ENCODE measurements at places on chromosomes 16 and 17. TPM values are rescaled to one million over a fixed set of nuclear protein-coding genes. Genes with fewer than 3 reads are reported as not detected.

CLEC10A gene
- not detected for total RNA-seq

KRTAP2-3 gene
- total RNA-seq, result not detected

TEKT1 gene
- not detected for total RNA-seq

SLC35G6 gene
- total RNA-seq, result not detected

LGALS9C gene
- not detected for total RNA-seq

LIMD2 gene
- 24.7 TPM for total RNA-seq

KRTAP4-9 gene
- not detected for total RNA-seq

VTN gene
- total RNA-seq, result 0.31 TPM

TMEM220 gene
- total RNA-seq, result 7.6 TPM

DNA sequence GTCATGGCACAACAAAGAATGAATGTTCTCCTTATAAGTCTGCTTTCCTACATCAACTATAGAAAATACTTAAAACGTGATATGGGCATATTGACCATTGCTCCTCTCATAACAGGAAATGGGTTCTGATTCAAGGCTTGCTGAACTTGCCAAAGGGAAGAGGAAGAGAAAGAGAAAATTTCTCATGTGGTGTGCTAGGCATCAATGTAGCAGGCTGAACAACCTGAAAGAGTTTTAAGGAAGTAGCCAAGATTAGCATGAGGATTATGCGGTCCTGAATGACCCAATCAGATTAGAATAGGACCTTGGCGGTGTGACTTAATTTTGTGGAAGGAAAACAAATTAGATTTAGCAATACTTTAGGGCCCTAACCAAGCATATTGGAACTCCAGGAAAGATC is 617.7 kb upstream of the CDH11 start:
- H3K36me3 ChIP-seq, result no peaks in the 10 kb centered on the region
- no peaks in the 10 kb centered on the region for H3K27me3 ChIP-seq
- no peak for DNase-seq
- H3K4me3 ChIP-seq, result no peak overlapping the region
- no peaks in the 10 kb centered on the region for H3K4me1 ChIP-seq

- peaks cover 28% of the 10 kb centered on the region for H3K4me1 ChIP-seq
- no peak overlapping the region for H3K4me3 ChIP-seq
- no peak overlapping the region for H3K27ac ChIP-seq
- no peak for DNase-seq
- no peaks in the 10 kb centered on the region for H3K36me3 ChIP-seq
These were observed 64.5 kb upstream of the MED9 start for GRCh38 chr17:17412326-17412725.

DNA sequence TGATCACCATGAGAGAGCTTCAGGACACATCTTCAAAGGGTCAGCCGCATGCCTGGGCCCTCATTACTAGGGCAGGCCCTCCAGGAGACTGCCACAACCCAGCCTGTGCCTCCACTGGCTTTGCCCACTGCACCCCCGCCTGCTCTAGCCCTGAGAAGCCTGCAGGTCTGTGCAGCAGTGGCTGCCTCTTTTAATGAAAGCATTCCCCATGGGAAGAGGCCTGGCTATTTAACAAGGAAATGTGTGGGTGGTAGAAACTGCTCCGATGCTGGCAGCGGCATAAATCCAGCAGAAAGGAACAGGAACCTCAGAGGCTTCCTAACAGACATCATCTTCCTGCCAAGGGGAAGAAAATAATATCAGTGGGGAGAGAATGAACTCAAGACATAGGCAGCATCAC is 375 bp upstream of the KRT32 start:
- peaks cover 13% of the 10 kb centered on the region for H3K4me1 ChIP-seq
- no peaks in the 10 kb centered on the region for H3K27me3 ChIP-seq
- no peak overlapping the region for H3K4me3 ChIP-seq
- H3K36me3 ChIP-seq, result peaks cover 10% of the 10 kb centered on the region
- no peak for DNase-seq
- no peak overlapping the region for H3K27ac ChIP-seq

- no peak for DNase-seq
- no peak overlapping the region for H3K4me3 ChIP-seq
- no peak overlapping the region for H3K27ac ChIP-seq
- no peaks in the 10 kb centered on the region for H3K4me1 ChIP-seq
These were observed 273.5 kb downstream of the UTP18 start for GRCh38 chr17:51533821-51534220.

DNA sequence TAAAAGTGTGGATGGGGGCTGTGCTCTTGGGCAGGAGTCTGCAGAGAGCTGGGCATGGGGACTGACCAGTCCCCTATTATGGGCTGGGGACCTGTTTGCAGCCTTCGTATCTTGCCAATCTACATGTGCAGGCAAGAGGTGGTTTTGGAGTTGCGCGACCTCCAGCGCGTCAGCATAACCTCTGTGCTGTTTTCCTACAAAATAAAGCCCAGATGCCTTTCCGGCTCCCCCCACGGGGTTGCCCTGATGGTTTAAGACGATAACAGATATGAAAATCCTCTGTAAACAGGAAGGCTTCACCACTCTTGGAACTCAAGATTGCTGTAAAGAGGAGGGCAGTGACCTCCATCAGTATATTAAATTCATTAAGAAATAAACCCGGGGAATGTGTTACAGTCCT is 16.5 kb upstream of the SPPL2C start:
- H3K36me3 ChIP-seq, result no peaks in the 10 kb centered on the region
- DNase-seq, result no peak
- H3K4me3 ChIP-seq, result no peak overlapping the region
- H3K4me1 ChIP-seq, result no peaks in the 10 kb centered on the region

DNA sequence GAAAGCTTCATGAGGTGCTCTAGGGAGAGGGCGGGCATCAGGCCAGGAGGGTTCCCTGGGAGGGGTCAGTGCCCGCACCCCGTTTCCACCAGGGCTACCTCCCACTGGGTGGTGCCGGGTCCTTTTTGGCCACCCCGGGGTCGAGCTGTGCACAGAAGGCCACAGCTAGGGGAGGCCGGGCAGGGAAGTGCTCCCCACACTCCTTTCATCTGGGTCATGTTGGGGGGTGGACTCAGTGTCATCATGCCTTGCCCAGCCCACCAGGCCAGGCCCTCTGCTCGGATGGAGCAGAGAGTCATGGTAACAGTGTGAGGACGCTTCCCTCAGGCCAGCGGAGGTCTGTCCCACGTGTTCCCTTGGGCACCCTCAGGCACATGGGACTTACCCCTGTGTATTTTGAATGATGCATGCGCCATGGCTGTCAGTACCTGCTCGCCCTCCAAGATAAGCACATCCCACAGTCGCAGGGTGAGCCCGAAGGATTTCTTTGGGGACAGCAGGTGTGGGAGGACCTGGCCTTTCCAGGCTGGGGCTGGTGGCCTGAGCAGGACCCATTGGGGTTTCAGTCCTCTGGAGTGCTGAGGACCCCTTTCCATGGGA is 46.4 kb downstream of the TNFRSF13B start:
- no peaks in the 10 kb centered on the region for H3K36me3 ChIP-seq
- DNase-seq, result peak; percentile 85
- H3K27ac ChIP-seq, result no peak overlapping the region
- H3K4me1 ChIP-seq, result no peaks in the 10 kb centered on the region
- H3K27me3 ChIP-seq, result peaks cover 2% of the 10 kb centered on the region

DNA sequence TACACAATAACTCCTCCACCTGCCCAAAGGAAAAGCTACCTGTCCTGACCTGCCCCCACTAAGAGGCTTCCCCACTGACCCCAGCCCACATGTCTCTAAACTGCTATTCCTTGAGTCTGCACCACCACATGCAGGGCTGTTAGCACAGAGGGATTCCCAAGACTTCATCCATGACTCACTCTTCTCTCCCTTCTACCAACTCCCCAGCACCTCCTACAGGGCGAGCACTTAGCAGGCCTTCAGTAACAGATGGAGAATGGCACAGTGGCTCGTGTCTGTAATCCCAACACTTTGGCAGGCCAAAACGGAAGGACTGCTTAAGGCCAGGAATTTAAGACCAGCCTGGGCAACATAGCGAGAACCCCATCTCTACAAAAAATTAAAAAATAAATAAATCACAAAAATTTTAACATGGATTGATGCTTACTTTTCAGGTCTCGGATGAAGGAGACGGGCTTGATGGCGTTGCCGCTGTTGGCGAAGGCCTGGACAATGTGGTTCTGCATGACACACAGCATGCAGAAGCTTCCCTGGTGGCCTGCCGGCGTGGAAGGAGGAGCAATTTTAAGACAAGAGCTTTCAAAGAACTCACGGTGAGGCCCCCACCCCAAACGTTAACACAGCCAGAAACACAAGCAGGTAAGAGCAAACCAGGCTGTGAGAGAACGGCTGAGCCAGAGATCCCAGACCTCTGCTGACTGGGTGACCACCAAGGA is 12.0 kb downstream of the USP36 start:
- no peak overlapping the region for H3K4me3 ChIP-seq
- H3K4me1 ChIP-seq, result peaks cover 14% of the 10 kb centered on the region
- H3K36me3 ChIP-seq, result peaks cover 49% of the 10 kb centered on the region
- no peak for DNase-seq

GRCh38 chr17:74838274-74838673 is 21.4 kb downstream of the GRIN2C start:
- peaks cover 13% of the 10 kb centered on the region for H3K36me3 ChIP-seq
- no peak overlapping the region for H3K27ac ChIP-seq
- H3K27me3 ChIP-seq, result no peaks in the 10 kb centered on the region
- H3K4me3 ChIP-seq, result no peak overlapping the region
- no peak for DNase-seq

GRCh38 chr17:17724307-17725010 is 43.2 kb downstream of the RAI1 start:
- peak overlapping the region; percentile 82 for H3K4me3 ChIP-seq
- no peak for DNase-seq
- no peaks in the 10 kb centered on the region for H3K27me3 ChIP-seq
- H3K36me3 ChIP-seq, result peaks cover 2% of the 10 kb centered on the region
- peaks cover 37% of the 10 kb centered on the region for H3K4me1 ChIP-seq

DNA sequence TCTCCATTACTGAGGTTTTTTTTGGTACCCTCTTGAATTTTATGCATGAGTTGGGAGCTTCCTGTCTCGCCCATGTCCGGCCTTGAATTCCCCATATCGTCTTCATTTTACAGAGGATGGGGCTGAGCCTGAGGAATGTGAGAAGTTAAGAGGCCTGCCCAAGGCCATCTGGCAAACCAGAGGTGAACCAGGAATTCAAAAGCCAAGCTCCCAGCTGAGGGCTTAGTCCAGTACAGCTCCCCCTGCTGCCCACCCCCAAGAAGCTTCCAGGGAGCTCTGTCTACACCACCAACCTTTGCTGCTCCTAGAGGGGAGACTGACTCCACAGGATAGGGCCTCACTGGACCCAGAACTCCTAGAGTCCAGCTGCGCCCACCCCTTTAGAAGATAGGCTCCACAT is 20.7 kb upstream of the C16orf78 start:
- H3K4me3 ChIP-seq, result no peak overlapping the region
- H3K27ac ChIP-seq, result no peak overlapping the region
- H3K27me3 ChIP-seq, result peaks cover 59% of the 10 kb centered on the region
- H3K4me1 ChIP-seq, result no peaks in the 10 kb centered on the region

DNA sequence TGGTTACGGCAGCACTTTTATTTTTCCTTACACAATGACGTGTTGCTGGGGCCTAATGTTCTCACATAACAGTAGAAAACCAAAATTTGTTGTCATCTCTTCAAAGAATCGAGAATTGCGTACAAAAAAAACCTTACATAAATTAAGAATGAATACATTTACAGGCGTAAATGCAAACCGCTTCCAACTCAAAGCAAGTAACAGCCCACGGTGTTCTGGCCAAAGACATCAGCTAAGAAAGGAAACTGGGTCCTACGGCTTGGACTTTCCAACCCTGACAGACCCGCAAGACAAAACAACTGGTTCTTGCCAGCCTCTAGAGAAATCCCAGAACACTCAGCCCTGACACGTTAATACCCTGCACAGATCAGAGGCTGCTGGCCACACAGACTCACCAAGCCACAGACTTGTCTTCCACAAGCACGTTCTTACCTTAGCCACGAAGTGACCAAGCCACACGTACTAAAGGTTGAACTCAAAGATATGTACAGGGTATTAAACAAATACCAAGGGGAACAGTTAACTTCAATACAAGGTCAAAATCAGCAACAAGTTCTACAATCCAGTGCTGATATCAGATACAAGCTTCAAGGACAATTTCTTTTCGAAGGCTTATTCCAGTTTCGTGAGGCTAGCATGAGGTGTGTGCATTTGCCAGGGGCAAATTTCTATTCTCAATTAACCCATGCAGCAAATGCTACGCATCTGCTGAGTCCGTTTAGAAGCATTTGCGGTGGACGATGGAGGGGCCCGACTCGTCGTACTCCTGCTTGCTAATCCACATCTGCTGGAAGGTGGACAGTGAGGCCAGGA is 2.4 kb downstream of the ACTG1 start:
- peak overlapping the region; percentile 91 for H3K27ac ChIP-seq
- peak overlapping the region; percentile 96 for H3K4me3 ChIP-seq
- H3K27me3 ChIP-seq, result no peaks in the 10 kb centered on the region
- no peak for DNase-seq
- peaks cover 38% of the 10 kb centered on the region for H3K36me3 ChIP-seq

DNA sequence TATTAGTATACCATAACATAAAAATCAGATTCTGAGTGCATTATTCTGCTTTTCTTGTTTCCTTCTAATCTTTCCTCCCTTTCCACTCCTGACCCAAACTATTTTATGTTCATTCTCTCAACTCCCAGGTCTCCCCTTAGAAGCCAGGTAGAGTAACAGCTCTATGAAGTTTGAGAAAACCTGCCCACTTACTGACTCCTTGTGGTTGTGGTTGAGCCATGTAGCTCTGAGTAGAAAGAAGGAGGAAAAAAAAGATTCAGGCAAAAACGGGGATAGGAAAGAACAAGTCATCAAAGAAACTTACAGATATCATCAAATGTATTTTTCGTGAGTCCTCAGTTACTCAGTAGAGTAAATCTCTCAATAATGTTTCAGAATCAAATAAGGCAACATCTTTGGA is 216.7 kb downstream of the PMP22 start:
- no peaks in the 10 kb centered on the region for H3K27me3 ChIP-seq
- peaks cover 23% of the 10 kb centered on the region for H3K4me1 ChIP-seq
- no peak overlapping the region for H3K4me3 ChIP-seq
- H3K27ac ChIP-seq, result no peak overlapping the region

GRCh38 chr16:29023279-29024277 is 38.7 kb downstream of the LAT start:
- DNase-seq, result no peak
- no peaks in the 10 kb centered on the region for H3K27me3 ChIP-seq
- H3K27ac ChIP-seq, result no peak overlapping the region
- no peaks in the 10 kb centered on the region for H3K36me3 ChIP-seq
- H3K4me3 ChIP-seq, result no peak overlapping the region

- H3K4me3 ChIP-seq, result no peak overlapping the region
- no peak overlapping the region for H3K27ac ChIP-seq
- H3K36me3 ChIP-seq, result peaks cover 12% of the 10 kb centered on the region
- no peak for DNase-seq
These were observed 52.7 kb upstream of the LHX1 start for GRCh38 chr17:36884495-36885152.

Measured in chondrocyte (in vitro differentiated cells).